Heart left ventricle (tissue), 16 donors: ENCODE measurements at places on chromosomes 1 and 21. TPM values are rescaled to one million over a fixed set of nuclear protein-coding genes. Genes with fewer than 3 reads are reported as not detected.

SIKE1 gene
- 22.1 TPM for total RNA-seq

RNF11 gene
- 107 TPM for total RNA-seq

CFHR1 gene
- total RNA-seq, result not detected

AMPD1 gene
- total RNA-seq, result not detected

RAB25 gene
- not detected for total RNA-seq

MYOC gene
- 0.49 TPM for total RNA-seq

CD52 gene
- 5.5 TPM for total RNA-seq

PDZK1IP1 gene
- total RNA-seq, result 7.1 TPM

LDLRAD1 gene
- not detected for total RNA-seq

TCHHL1 gene
- total RNA-seq, result not detected

AADACL3 gene
- total RNA-seq, result not detected

CD164L2 gene
- total RNA-seq, result not detected

HTR6 gene
- not detected for total RNA-seq

LYPLAL1 gene
- total RNA-seq, result 63.9 TPM

DENND2C gene
- 2.4 TPM for total RNA-seq

KRTAP11-1 gene
- not detected for total RNA-seq

AGT gene
- total RNA-seq, result 94.3 TPM

OR2T29 gene
- total RNA-seq, result not detected

PGLYRP4 gene
- not detected for total RNA-seq
